Daoy (cell line): ENCODE measurements at places on chromosomes 1 and 21.

DNA sequence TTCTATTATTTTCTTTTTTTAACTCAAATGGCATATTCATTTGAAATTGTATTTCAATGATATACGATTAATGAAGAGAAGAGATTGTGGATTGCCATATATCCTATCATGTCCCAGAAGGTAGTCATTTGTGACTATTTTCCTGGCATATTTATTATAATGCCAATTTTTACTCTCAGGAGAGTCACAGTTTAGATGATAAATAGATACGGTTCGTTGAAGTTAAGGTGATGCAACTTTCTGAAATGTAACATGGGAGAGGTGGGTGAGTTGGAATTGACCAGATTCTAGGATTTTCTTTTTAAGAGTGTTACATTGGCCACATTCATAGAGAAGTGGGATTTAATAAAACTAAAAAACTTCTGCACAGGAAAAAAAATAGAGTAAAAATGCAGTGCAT, 1138.5 kb downstream of the NCAM2 start:
- DNase-seq = no peak

GRCh38 chr1:8073112-8073855, 47.2 kb upstream of the ERRFI1 start:
- DNase-seq = no peak

GRCh38 chr1:147781056-147781471, 20.7 kb upstream of the GJA5 start:
- peak; percentile 25 for DNase-seq

DNA sequence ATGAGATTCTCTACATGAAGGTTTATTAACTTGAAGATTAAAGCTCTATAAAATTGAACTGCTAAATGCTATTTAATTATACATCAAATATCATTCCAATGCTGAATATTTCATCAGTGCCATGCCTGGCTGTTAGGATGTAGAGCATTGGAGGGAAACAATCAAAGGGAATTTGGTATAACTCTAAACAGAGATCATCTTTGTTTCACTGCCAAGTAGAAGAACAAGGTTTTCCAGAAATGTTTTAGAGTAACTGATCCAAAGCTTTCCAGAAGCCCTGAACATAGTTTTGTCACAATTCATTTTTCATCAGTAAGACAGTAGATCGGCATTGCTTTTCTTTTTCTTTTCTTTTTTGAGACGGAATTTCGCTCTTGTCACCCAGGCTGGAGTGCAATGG, 5.9 kb upstream of the DSTYK start:
- DNase-seq = no peak

DNA sequence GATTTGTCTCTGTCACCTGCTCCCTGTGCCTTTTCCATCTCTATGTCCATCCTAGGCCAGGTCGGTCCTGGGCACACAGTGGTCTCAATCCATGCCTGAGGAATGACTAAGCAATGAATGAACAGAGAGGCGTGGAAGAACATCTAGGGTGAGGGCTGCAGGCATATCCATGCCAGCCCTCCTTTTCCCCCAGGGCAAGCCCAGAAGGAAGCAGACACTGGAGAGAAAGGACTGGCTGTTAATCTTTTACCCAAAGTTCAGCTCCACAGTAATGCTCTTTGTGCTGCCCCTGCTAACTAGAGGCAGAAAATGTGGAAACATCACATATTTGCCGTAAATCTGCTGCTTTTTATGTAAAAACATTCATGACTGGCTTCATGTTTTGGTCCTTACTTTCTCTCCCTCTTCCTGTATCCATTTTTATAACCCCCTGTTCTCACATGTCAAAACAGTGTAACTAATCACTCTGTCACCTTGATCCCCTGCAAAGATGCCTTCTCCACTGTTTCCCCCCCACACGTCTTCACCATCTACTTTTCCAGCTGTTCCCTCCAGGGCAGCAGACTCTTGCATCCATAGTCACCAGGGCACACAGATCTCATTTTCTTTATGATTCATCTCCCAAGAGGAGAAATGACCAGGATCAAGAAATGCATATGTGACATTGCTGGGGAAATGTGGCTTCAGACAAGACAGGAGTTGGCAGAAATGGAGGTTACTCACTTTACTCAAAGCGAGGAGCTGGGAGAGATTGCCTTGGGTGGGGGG, 166.4 kb upstream of the PROX1 start:
- DNase-seq = no peak

GRCh38 chr1:38153778-38154470, 107.3 kb upstream of the POU3F1 start:
- DNase-seq = no peak

- DNase-seq = no peak
These were observed 10.3 kb downstream of the DONSON start for GRCh38 chr21:33578214-33578613.

- no peak for DNase-seq
These were observed 70.0 kb downstream of the FAAP20 start for GRCh38 chr1:2124446-2125198.

- DNase-seq = peak; percentile 45
These were observed 18.0 kb downstream of the CSF1 start for GRCh38 chr1:109928591-109929111.

DNA sequence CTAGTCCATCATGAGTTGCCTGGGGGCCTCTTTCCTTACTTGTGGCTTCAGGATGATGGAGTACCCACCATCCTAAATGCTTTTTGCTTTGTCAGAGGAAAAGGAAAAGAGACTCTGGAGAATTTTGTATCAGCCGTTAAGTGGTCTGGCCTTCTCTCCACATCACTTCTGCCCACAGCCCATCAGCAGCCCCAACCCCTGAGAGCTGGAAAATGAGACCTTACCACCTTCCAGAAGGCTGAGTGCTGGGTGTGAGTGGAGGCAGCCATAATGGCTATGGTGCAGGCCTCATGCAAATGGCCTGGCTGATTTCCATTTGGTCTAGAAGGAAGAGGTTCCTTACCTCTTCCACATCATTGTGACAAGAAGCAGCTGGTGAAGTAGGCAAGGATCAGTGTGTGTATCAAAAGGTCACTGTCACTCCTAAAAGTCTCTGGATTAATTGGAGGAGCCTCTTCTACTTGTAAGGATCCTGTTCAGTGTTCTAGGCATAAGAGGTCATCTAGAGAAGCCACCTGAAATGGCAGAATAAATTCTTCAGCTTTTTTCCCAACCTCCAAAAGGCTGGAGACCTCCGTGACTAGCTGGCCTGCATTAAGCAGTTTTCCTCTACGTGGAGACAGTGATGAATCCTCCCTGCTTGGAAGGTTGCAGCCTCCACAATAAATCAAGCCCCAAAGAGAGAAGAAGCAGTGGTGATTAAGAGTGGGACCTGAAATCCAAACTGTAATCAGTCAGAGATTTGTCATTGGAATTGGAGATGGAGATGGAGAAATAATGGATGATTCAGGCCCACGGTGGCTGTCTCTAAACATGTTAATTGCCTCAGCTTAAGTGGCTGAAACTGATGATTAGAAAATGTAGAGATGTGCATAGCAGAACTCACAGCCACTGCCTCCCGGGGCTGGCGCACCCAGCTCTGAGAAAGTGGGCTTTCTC, 111.5 kb downstream of the CNIH3 start:
- no peak for DNase-seq

- DNase-seq = peak; percentile 93
These were observed 96.1 kb downstream of the LACTBL1 start for GRCh38 chr1:22876359-22877111.

DNA sequence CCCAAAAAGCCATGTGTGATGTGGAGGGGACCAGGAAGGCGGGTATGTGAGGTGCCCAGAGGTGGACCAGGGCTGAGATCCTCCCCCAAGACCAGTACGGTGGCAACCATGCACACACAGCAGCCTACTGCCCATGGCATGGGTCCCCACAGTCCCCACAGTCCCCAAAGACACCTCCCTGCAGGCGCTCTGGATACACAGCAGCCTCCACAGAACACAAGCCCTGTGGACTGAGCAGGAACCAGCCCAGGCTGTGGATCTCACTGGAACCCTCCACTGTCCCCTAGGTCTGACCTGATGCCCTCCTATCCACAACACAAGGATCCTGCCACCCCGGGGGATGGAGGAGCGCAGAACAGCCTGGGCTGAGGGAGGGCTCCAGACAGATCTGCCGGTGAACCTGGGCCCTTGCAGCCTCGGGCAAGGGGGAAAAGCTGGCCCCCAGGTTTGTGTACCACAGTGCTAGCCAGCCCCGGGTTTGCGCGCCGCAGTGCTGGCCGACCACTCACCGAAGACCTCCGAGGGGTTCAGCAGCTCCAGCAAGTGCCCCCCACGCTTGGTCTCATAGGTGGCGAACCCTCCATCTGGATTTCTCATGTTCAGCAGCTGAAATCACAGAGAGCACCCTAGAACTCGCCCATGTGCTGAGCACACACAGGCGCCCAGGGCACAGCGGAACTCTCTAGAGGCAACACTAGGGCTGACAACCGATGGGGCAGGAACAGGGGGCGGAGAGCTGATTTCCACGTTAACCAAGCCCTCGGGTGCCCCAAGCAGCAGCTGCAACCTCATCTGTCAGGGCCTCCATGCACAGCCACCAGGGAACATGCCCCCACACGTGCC, 22.1 kb upstream of the SPATC1L start:
- no peak for DNase-seq

DNA sequence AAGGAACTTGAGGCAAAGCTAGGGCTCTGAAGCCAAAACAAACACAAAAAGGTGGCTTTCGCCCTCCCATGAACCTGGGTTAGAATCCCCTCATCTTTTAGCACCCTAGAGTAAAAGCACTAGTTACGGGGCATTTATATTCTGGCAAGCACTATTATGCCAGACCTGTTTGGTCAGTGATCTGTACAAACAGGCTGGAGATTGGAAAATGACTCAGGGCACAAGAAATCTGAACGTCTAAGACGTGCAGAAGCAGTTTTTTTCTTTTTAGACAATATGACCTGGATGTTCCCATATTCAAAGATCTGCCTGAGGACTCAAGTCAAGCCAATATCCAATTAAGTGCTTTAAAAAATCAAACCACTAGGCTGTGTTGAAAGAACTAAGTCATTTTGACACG, 3.0 kb downstream of the ZNF436 start:
- no peak for DNase-seq

DNA sequence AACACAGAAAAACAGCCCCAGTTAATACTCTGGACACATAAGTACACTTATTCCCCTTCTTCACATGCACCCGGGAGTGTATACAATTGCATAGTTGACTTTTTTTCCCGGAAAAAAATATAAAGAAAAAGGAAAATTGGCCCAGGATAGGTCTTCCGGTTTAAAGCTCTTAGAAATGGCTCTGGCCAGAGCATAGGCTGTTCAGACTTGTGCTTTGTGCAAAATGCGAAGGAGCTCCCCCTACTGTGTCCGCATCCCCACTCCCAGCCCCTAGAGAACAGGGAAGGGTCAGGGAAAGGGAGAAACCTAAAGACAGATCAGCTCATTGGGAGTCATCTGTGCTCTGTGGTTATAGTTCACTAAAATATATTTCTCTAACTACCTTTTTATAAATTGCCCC, 5.5 kb upstream of the MTMR11 start:
- DNase-seq = no peak

- DNase-seq = no peak
These were observed 19.7 kb upstream of the PGBD2 start for GRCh38 chr1:248886237-248886895.

GRCh38 chr1:6417961-6418667, 1.6 kb downstream of the HES2 start:
- DNase-seq = no peak

- peak; percentile 50 for DNase-seq
These were observed 9.3 kb downstream of the C1QB start for GRCh38 chr1:22662318-22662717.

DNA sequence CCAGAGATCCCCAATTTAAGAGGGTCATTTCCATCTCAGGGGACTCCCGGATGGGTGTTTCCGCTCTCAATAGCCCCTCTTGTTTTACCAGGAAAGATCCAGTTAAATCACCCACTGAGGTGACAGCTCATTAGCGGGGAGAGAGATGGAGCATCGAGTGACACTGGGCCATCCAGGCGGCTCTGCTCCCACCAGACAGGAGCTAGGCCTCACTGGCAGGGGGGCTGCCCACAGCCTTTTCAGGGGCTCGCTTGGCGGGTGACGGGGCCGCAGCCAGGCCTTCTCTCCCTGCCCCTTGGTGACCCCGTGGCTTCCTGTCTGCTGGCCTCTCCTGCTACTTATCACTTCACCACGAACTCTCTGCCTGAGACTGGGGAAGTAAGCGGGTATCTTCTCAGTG, 26.7 kb upstream of the SPSB1 start:
- no peak for DNase-seq

DNA sequence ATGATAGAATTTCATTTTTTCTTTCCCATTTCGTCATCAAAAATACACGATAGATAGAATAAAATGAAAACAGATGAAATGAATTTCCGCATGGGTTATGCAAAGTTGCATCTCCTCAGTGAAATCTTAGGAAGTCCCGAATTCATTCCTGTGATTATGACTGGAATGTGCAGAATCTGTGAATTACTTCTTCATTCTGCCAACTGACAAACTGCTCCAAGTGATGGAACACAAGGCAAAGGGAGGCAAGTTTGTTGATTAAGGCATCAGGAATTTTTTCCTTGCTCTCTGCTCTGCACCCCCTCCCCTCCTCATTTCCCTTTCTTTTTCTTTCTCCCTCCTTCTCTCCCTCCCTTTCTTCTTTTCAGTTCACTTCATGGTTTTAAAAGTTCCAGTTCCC, 37.0 kb upstream of the ADGRL4 start:
- DNase-seq = no peak
